ENCODE measurements at places on chromosomes 4 and X.

DNA sequence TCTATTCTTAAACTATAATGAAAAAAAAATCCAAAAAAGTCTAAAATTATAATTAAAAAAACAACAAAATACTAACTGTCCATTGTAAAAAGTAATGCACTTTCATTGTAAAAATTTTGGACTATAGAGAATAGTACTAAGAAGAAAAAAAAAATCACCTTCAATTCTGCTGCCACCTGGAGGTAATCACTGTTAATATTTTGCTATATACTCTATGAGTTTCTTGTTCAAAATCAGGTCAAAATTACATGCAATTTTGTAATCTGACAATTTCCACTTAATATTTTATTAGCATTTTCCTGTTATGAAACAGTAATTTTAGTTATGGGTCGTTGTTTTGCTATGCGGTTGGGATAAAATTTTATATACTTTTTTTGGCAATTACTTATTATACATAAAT lies 62.0 kb downstream of the HTT start:
- no peak for DNase-seq

GRCh38 chrX:72029483-72030411 lies 102.0 kb downstream of the RTL5 start:
- no peak for DNase-seq

DNA sequence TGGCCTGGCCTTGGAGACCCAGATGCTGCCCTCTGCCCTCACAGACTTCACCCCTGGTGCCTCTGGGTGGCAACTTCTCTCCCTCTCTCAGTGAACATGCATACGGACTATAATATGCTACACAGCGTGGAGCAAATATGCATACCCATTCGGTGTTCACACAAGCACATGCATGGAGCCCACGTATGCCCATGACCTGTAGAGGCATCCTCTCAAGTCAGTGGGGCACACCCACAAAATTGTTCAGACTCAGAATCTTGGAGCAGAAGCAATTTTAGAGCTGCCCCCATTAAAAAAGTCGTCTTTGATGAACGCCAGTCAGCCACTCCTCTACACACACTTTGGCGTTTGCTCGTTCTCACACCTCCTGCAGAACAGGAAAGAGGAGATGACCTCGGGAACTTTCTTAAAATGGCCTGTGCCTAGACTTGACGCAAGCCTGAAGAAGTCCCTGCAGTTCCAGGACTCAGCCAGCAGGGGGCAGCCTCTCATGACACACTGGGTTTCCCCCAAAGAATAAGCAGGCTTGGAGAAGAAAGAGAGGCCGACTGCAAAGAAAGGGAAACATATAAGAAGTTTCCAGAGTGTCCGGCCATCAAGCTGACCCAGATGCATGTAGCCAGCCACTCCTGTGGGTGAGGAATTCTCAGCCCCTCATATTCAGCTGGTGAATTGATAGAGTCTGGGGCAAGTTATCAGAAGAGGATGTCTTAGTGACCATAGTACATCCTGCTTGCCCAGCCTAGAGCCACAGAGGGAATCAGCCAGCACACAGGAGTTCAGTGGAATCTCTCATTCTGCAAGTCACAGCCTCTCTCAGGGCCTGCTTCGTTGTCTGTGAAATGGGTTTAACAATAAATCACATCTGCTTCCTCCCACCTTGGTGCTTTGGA lies 17.3 kb downstream of the APLN start:
- peak; percentile 41 for DNase-seq

DNA sequence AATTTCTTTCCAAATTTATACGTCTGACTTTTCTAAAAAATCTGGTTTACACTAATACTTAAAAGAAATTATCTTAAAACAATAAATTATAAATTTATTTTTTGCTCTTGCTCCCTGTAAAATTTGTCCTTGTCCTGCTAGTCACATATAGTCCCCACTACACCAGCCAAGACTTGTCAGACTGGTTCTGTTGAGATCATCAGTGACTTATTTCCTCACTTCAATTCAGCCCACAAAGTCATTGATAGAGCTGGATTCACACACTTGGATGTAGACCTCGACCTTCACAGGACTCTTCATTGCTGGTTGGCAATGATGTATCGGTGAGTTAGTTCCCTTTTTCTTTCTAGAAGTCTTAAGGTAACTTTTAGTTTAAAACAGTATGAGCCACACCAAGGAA lies at the start of gene TMPRSS11E:
Gene TMPRSS11E (plus strand): TSS at position 263 of the 400 bp plus-strand sequence. CDS start 50 bp downstream, at position 313.
- no peak for DNase-seq

- DNase-seq: no peak
These were observed 33.6 kb downstream of the CLCN4 start for GRCh38 chrX:10190367-10190766.

DNA sequence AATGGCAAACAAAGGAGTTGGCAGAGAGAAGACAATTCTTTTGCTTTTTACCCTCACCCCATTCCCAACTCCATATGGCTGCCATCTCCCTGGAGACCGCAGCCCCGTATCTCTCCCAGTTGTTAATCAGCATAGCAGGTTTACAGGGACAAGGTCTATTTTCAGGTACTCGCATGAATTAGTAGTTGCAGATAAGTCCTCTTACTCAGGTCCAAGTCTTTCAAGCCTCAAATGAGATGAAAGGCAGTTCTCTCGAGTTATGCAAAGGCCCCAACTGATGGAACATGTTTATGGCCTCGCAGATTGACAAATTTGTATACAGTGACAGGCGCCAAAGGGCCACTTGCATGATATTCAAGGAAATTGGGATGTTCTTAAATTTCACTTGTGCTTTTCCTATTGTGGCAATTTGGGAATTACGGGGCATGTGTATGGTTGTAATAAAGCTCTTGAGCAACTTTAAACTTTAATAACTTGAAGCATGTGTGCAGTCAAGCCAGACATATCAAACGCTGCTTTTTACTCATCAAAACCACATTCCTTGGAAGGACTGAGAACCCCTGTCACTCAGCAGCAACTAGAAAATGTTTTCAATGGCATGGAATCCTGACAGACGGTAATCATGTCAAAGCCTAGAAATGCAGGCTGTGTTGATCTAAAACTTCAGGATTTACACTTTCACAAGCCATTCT lies 45.1 kb downstream of the KDR start:
- DNase-seq: no peak

DNA sequence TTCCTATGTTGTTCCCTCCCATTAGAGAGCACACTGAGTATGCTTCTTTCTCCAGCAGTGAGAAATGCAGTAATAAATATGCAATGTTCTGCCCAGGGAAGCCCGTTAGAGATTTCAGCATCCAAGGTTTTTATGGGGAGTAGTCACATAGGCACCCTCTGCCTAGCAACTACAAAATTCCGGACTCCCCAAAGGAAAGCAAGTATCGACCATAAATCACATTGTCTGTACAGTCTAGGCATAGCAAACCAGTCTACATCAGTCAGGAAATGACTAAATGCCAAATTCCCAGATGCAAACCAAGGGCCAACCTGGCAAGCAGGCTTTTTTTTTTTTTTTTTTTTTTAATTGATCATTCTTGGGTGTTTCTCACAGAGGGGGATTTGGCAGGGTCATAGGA lies 34.8 kb downstream of the GPR101 start:
- no peak for DNase-seq

DNA sequence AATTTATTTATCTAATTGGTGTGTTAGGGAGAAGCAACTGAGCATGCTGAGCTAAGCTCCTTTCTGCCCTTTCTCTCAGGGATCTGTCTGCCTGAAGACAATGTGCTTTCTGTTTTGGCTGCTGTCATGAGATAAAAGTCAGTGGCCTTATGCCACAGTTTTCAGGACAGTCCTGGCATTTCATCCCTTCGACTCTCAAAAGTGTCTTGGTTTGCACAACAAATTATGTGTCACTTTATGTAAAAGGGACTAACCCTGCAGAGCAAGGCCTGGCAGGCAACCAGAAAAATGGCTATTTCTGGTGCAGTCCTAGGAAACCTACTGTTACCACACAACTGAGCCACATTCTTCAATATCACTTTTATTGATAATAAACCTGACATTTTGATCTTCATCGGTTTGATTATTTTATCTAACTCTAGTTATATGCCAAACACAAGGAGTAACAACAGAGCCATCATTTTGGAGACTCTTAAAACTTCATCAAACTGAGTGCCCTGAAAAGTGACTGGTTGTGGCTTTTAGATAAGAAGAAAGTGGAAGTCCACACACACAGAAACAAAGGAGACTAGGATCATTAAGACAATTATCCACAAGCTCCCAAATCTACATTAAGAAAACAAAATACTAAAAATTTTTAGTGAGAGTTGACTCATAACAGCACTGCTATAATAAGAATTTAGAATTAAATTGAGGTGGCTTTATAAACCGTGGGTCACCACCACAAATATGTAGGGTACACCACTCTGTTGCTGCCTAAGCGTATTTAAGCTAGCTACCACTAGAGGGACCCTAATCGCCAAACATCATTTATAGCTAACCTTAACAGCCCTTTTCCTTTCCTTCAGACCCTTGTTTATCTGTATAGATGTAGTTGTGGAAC lies 95.9 kb upstream of the PTPN13 start:
- no peak for DNase-seq

DNA sequence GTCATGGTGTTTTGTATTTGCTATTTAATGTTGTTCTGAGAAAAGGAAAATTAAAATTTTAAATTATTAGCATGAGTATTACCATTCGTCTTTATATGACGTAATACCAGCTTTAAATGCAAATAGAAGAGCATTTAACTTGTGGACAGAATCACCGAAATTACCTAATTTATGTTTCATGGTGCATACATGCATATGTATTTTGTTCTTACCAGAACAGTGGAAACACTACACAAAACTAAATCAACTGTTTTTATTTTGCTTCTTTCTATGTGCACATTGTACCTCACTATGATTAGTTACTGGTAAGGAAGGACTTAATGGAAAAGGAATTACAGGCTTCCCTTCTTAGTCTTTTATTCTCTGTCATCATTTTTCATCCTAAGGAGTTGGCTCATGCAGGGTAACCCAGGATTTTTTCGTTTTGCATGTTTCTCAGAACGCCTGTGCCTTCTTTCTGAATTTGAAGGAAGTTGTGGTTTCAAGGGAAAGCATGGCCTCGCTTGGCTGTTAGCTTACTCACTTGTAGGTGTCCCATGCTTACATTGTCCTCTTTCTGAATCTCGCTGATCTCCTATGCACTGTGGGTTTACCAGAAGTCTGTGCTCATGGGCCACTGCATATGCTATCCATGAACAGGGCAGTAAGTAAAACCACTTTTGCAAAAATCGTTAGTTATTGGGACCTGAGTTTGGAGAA lies 300.0 kb upstream of the PUDP start:
- DNase-seq: no peak

DNA sequence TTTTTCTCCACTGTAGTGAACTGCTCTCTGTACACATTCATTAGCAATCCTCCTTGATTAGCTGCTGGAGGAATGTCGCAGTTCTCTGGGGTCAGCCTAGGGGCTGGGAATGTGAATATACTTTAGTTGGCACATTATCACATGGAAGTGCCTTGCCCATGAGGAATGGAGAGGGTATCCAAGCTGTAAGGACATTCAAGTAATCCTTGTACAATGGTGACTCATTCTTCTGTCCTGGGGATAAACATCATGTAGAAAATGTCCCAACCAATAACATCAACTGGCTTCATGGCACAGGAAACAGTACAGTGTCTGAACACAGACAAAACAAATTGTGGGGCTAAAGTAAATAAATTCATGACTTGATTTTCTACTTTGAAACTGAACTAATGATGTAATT lies 147.1 kb downstream of the GLRA2 start:
- DNase-seq: no peak

- DNase-seq: no peak
These were observed 17.8 kb upstream of the HUWE1 start for GRCh38 chrX:53704294-53704693.

DNA sequence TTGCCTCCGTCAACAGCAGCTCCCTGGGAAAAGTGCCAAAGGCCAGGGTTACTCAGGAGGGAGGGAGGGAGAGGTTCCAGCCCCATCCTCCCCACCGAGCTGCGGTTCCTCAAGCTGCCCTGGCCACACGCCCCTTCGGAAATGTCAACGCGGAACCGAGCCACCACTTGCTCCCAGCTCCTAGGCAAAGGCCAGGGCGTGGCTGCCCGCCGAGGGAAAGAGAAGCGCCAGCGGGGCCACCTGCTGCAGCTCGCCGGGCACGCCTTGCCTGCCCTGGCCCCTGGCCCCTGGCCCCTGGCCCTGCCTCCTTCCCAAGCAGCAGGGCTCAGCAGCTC lies 15.3 kb downstream of the SLC6A8 start:
- DNase-seq: no peak

GRCh38 chr4:183611210-183611830 lies 47.7 kb downstream of the RWDD4 start:
- DNase-seq: no peak

DNA sequence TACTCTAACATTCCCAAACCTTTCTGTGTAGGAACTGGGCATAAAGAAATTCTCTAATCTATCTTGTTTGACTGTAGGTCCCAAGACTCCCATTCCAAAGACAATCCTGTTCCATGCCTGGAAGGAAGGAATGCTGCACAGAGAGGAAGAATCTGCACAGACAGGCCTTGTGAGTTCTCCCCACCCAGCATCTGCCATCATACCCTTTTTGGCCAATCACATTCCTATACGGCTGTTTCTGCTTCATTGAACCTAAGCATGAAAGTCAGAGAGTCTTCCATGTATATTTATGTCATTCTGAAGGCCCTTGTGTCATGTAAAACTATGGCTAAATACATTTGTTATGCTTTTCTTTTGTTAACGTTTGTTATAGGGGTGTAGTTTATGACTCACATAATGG lies 667.7 kb upstream of the IGFBP7 start:
- no peak for DNase-seq

- no peak for DNase-seq
These were observed 3.0 kb downstream of the UBE2D3 start for GRCh38 chr4:102824398-102824797.

GRCh38 chr4:121675715-121676114 lies 21.1 kb downstream of the ANXA5 start:
- DNase-seq: no peak

- no peak for DNase-seq
These were observed 322.4 kb downstream of the ARHGAP10 start for GRCh38 chr4:148054275-148054674.

GRCh38 chr4:766152-766515 lies 59.8 kb downstream of the CPLX1 start:
- no peak for DNase-seq

- DNase-seq: no peak
These were observed 47.2 kb upstream of the TMEM33 start for GRCh38 chr4:41887821-41888686.

DNA sequence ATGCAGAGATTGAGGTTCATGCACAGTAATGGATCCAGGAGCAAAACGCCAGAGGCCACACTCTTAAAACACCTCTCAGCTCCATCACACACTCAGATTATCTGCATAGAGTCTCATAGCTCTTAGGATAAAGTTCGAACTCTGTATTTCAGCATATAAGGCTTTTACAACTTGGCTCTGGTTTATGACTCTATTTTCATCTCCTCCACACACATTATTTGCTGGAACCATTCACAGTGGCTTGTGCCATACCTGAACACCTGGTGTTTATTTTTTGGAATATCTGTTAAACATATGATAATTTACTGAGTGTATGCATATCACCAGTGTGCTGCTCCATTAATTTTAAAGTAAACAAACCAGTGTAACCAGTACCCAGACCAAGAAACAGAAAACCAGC lies 27.2 kb downstream of the RASL11B start:
- no peak for DNase-seq

- DNase-seq: no peak
These were observed 38.5 kb upstream of the BMP15 start for GRCh38 chrX:50871922-50872453.

Data from activated naive CD8-positive, alpha-beta T cell treated with anti-CD3 and anti-CD28 coated beads, Interleukin-2, amount 50 U/mL, for 16 hours (primary cell).